ENCODE measurements at places on chromosomes 5 and 9.

GRCh38 chr5:127084656-127085055, 11.4 kb upstream of the C5orf63 start:
- DNase-seq, result no peak

GRCh38 chr5:15789642-15790041, 289.7 kb downstream of the FBXL7 start:
- DNase-seq, result no peak

DNA sequence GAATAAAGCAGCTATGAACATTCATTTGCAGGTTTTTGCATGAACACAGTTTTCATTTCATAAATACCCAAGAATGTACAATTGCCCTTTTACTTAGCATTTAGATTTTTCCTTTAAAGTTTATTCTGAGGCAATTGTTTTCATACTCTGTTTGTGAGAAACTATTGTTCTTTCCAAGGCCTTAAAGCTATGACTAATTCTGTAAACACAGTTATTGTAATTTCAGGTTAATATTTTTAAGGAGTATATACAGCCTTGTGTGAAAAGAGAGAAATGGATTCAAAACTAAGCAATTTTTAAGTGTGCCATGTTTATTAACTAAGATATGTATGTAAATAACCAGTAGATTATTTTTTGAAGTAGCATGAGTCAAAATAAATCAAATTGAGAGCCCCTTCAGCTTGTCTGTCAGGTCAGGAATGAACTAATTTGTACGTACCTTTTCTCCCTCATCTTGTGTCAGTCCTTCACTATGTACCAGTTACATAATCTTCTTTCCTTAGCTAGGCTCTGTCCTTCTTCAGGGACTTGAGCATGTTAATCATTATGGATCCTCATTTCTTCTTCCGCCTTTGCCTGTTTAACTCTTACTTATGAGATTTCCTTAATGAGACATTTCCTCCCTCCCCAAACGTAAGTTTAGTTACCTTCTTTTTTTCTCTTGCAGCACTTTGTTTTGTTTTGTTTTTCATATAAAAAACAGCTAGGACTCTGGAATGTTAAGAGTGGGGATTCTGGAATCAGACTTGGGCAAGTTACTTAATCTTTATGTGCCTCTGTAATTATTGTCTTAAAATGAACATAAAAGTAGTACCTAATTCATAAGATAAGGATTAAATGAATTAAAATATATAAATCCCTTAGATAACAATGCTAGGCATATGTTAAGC, 63.6 kb downstream of the NIPBL start:
- DNase-seq, result no peak

DNA sequence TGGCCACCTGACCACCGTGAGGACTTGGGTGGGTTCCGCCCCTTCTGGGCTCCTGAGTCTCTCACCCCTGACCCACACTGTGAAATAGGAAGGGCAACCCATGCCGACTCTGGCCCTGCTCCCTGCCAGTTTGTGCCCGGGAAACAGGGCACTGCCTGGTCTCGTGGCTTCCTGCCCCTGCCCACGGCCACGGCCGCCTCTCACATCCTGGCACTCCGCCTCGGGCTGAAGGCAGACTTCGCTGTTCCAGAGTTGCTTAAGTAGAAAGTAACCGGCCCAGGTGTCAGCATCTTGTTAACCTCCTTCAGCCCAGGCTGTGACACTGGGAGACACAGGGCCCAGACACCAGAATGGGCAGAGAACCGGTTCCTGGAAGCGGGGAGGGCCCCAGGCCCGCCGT, 68.7 kb upstream of the RNU6ATAC start:
- no peak for DNase-seq

- no peak for DNase-seq
Measured at GRCh38 chr5:111968459-111968858, 211.5 kb upstream of the NREP start.

GRCh38 chr5:98872674-98873073, 56.1 kb downstream of the CHD1 start:
- no peak for DNase-seq

DNA sequence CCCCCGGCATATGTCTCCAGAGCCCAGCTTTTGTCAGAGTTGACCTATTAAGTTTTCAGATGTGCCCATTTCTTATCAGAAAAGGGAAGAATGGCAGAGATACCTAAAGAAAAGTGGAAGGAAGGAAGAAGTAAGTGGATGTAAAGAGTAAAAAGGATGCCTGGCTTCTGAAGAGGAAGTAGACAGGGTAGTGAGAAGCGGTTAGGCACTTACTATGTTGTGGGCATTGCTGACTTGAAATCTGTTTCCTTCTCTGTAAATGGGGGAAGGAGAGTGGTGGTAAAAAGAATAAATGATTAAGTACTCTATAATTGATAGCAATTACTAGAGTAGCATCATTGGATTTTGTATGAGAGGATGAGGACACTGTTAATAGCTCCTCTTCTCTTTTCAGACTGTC, 9.9 kb downstream of the ANP32B start:
- DNase-seq, result peak; percentile 42

- no peak for DNase-seq
Measured at GRCh38 chr5:129804705-129805104, 56.8 kb downstream of the MINAR2 start.

GRCh38 chr9:69264526-69264925, 60.5 kb upstream of the ENTREP1 start:
- DNase-seq, result no peak

DNA sequence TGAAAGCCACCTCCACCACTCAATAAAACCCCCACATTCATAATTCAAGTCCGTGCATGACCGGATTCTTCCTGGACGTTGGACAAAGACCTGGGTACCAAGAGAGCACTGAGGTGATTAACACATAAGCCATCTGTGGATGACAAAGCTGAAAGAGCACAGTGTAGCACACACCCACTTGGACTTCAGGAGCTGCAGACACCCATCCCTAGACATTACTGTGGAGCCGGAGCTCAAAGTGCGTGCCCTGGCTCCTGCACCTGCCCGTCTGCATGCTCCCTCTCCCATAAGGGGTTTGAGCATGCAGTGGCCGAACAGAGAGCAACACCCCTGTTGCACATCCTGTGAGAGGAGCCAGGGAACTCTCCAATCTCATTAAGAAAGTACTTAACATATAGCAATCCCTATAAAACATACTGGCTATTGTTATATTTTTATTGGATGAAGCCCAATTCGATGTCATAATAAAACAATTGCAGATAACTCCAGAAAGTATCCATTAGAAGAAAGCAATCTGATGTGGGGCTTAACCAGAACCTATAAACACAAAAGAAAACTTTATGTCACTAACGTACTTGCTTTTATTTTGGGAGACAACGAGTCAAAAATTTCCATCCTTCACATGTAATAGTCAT, 1174.2 kb upstream of the C9orf72 start:
- no peak for DNase-seq

DNA sequence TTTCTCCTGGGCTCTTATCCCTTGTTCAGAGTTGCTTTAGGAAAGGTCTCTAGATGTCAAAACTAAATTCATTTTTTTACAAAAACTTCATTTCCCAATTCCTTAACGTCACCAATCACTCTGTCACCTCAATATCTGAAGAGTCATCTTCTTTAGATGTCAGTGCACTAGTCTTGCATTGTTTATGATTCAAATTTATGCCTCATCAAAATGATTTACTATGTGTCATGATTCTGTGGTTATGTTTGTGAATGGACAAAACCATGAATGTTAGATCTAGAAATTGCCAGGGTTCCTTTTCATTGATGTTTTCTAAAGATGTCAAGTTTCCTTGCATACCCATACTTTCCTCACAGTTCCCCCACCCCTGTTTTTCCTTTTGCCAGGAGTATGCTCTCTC, 21.5 kb downstream of the CWC27 start:
- peak; percentile 27 for DNase-seq

DNA sequence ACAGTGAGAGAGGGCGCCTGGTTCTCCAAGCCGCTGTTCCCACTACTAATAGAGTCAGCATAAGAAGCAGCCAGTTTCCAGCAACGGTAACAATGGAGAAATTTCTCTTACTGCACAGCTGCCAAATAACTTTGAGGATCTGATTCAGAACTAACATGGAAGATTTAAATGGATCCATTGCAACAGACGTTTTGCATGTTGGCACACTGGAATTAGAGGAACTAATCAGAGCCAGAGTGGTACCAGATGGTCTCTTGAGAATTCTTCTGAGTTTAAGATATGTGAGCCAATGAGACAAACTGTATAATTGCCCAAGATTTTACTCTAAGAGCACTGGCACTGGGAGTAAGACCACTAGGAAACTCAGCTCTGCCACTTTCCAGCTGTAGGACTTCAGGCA, 186.5 kb downstream of the EFNA5 start:
- DNase-seq, result no peak

- DNase-seq, result no peak
Measured at GRCh38 chr5:109562441-109562840, 127.3 kb upstream of the MAN2A1 start.

- DNase-seq, result no peak
Measured at GRCh38 chr5:72673623-72674022, 142.8 kb upstream of the TNPO1 start.

- DNase-seq, result no peak
Measured at GRCh38 chr5:98975223-98975622, 46.4 kb upstream of the CHD1 start.

- DNase-seq, result no peak
Measured at GRCh38 chr5:140574165-140574564, 9.5 kb downstream of the SLC35A4 start.

Measured in activated CD4-positive, alpha-beta T cell treated with anti-CD3 and anti-CD28 coated beads, Interleukin-2, Interleukin-6, amounts not matched to agents 100 ng/mL and 50 ng/mL, durations not matched to agents 16 hours and 8 hours (primary cell).